ENCODE measurements at places on chromosomes 3 and 15.

GRCh38 chr15:24955531-24955921 is 739 bp downstream of the SNRPN start:
- DNase-seq, result no peak

GRCh38 chr15:88982304-88982945 is 69.2 kb upstream of the MFGE8 start:
- no peak for DNase-seq

DNA sequence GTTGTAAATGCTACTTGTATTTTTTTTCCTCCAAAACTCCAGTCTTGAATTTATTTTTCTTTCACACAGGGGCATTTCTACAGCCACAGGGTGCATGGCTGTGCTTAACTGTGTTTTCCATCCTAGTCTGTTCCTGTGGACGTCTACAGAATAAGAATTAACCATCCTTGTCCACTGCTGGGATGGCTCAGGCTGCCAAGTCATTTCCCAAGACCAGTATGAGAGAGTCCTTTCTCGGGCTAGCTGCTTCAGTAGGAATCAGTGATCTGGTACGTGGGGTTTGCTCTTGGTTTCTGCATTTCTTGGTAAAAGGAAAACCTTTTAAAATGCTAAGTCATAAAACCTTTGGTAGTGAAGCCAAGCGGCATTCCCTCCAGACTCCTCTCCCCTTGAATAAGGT is 29.8 kb downstream of the CHDH start:
- no peak for DNase-seq

DNA sequence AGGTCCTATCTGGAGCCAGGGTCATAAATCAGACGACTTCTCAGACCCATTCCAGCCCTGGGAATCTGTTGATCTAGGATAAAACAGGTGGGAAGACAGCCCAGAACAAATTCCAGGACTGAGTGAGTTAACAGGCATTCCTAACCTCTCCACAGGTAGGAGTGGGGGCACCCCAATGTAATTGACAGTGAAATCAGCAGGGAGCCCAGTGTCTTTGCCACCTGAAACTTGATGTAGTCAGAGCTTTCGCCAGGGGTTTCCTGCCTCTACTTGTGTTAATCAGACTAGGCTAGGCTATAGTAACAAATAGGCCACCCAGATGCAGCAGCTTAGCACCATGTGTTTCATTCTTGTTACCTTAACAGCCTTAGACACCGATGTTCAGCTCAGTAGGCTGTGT is 2.7 kb upstream of the HEG1 start:
- DNase-seq, result no peak

GRCh38 chr3:105967117-105967516 is 98.3 kb upstream of the CBLB start:
- no peak for DNase-seq

- DNase-seq, result peak; percentile 66
These were observed 64.0 kb upstream of the AKAP13 start for GRCh38 chr15:85316244-85316934.

DNA sequence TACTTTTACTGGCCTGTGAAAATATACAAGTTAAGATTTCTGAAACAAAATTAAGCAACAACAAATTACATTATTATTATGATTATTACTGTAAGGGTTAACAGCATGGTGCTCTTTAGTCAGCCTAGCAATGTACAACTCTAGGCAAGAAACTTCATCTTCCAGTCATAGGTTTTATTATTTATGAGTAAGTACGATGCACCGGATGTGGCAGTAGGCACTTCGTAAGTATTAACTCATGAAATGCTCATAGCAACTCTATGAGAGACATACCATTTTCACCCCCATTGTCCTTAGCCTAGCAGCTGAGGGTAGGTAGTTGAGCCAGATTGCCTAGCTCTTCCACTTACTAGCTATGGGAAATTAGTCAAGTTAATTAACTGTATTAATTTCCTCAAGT is 68.0 kb upstream of the PTPRG start:
- DNase-seq, result no peak

- no peak for DNase-seq
These were observed 40.6 kb downstream of the DPP8 start for GRCh38 chr15:65476903-65477302.

GRCh38 chr3:28114893-28115292 is 126.5 kb upstream of the CMC1 start:
- DNase-seq, result no peak

GRCh38 chr3:17500618-17501017 is 241.8 kb downstream of the TBC1D5 start:
- DNase-seq, result no peak

- peak; percentile 94 for DNase-seq
These were observed 190.6 kb downstream of the SHQ1 start for GRCh38 chr3:72657666-72658065.

DNA sequence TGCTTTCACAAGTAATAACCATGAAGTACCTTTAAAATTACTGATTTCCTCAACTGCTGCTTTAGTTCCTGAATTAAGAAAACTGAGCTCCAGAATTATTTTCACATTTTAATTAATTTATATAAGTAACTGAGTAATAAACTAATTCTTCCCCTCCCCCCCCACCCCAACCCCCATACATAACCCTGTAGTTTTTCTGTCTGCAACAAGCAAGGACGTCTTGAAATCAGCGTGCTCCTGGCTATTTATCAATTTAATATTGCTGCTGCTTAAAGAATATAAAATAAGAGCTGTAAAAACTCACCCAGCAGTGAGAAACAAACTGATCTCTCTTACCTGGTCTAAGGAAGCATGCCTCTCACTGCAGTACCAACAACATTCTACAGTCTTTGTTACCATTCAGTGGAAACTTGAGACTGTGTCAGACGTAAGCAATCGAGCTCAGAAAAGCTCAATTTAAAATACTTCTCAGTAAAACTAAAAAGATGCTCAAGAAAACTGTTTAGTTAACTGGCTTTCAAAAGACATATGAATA is 121.0 kb downstream of the TFDP2 start:
- DNase-seq, result peak; percentile 94

- DNase-seq, result no peak
These were observed 23.2 kb upstream of the LAMP3 start for GRCh38 chr3:183185696-183186095.

DNA sequence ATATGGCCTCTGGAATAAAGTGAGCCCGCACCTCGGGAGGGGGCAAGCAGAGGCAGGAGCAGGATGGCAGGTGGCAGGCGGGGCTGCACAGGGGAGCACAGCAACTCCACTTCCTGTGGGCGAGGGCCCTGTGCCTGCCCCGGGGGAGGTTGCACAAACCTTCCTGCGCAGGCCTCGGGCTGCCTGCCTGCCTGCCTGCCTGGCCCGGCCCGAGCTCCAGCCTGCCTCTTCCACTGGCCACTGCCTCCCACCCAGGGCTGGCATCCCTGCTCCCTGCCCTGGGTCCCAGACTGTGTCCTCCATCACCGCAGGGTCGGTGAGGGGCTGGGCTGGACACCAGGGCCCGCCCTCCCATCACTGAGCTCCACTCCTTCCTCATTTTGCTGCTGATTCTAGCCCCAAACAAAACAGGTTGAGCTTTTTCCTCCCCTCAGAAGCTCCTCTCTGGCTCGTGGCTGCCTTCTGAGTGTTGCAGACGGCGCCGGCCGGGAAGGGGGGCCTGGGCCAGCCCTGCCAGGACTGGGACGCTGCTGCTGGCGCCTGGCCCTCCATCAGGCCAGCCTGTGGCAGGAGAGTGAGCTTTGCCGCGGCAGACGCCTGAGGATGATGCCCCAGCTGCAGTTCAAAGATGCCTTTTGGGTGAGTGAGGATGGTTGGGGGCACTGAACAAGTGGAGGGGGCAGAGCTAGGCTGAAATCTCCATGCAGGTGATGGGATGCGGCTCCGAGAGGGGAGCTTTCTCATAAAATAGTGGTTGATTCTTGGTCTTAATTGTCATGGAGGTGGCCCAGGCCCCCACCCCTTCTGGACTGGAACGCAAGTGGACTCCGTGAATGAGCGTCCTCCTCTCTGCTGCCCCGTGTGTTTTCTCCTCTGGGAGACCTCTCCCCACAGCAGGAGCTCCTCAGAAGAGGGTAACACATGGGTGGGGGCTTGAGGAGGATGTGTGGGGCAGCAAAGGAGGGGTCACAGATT is at the start of gene PSTPIP1:
Gene PSTPIP1, plus strand, starts transcription at position 156 of the 975 bp plus-strand sequence. Its CDS starts 448 bp downstream, at position 604.
- DNase-seq, result peak; percentile 67

DNA sequence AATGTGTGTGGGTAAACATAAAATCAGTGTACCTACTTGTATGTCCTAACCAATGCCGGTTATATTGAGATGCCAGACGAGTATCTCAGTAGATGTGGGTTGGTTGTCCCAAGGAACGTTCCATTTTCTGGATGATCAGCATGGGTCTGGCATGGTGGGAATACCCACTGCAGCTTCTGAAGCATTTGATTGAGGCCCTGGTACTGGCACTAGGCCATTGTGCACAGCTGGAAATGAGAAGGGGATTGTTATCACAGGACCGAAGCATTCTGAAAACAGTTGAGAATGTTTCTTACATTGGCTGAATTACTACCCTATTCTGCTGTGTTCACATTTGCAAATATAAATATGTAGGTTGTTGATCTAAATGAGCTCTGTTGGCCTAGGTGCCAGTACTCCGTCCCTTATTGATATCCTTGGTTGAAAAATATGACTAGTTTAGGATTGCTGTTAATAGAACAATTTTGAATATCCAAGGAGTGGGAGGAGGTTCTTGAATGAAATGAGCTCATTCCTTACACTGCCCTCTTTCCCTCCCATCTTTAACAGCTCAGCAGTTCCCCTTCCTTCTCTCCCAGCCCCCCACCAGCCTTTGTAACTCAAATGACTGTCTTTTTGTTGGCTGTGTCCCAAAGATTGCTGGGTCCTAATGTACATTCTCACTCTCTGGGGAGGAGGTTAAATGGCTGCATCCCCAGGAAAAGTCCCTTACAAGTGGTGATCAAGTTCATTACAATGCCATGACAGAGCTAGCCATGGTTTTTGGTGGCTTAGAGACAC is 293.3 kb upstream of the TPM1 start:
- DNase-seq, result no peak

DNA sequence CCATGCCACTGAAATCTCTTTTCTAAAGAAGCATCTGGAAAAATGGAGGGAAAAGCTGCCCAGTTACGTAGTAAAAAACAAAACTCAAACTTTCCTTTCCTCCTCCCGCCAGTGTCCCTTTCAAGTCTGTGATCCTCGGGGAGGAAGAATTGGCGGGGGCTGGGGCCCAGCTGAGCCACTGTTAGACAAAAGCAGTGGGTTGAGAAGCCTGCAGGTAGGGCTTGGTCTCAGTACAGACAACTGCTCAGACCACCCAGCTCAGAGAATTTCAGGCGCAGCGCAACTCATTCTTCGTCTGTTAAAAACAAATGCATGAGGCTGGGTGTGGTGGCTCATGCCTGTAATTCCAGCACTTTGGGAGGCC is 117.1 kb downstream of the MYLK start:
- no peak for DNase-seq

- DNase-seq, result no peak
These were observed 324.0 kb downstream of the DIPK2A start for GRCh38 chr3:144295613-144296012.

DNA sequence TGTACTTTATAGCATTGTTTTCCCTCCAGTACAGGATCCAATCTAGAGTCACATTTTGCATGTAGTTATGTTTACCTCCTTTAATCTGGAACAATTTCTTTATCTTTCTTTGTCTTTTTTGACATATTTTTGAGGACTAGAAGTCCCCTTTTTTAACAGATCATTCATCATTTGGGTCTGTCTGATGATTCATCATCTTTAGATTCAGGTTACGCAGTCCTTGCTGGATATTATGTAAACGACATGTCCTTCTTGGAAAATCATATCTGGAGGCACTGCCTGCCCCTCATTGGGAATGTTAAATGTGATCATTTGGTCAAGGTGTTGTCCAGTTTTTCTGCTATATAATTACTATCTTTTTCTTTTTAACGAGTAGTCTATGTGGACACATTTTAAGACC is 18.3 kb downstream of the TGM4 start:
- DNase-seq, result no peak

GRCh38 chr3:145251311-145251710 is 909.7 kb downstream of the PLOD2 start:
- DNase-seq, result no peak

DNA sequence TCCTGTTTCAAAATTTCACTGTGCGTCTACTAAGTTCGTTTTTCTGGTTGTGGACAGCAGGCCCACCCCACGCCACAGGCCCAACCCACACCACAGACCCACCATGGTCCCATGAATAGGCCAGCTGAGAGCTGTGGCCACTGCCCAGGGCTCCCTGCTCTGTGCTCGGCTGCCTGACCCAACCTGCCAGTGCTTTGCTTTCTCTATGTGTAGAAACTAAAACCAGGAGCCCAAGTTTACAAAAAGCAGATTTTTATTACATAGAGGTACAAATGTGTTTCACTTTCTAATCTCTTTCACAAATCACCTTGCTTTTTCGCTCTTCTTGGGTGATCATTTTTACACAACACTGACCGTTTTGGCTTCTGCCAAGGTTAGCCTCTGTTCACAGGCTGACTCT is 69.1 kb downstream of the HERC2 start:
- DNase-seq, result no peak

- no peak for DNase-seq
These were observed 15.8 kb downstream of the XXYLT1 start for GRCh38 chr3:195255176-195255500.

- no peak for DNase-seq
These were observed 160.8 kb upstream of the LRIG1 start for GRCh38 chr3:66661628-66662027.

DNA sequence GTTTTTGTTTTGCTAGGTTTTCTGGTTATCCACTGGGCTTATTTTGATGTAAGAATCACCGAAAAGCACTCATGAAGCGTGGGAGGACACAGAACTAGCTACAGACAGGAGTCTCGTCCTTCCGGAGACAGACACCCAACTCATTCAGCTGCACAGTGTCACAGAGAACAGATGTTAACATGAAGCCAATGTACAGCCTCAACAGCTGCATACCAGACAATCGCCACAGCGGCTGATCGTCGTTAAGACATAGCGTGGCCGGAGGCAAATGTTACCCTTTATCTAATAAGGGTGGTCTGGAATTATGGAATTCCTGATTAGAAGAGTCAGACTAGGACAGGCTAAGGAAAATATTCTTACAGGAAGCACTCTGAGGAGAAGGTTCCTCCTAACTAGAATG is 1.1 kb upstream of the PYGO1 start:
- no peak for DNase-seq

- no peak for DNase-seq
These were observed 114.3 kb downstream of the OXSM start for GRCh38 chr3:25904206-25904605.

DNA sequence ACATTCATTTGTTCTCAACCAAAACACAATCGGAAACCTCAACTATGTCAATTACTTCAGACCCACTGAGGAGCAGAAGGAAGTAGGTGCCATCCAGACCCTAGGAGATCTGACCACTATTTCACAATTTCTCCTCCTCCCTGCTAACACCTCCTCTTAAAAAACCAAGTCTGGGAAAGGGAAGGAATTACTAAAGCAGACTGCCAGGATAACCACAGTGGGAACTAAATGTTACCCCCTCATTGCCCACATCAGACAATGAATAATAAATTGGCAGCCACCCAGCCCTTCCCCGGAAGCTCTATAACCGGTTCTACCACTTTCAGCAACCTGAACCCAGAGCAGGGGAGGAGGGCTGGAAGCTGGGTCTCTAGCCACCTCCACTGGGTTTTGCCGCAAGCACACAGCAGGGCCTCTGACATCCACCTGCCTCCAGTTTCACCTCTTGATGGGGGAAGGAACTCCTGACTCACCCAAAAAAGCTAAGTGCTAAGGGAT is 17.6 kb downstream of the C15orf62 start:
- peak; percentile 80 for DNase-seq

GRCh38 chr3:46276497-46277099 is 34.3 kb downstream of the CCR3 start:
- peak; percentile 68 for DNase-seq
